CD4-positive, alpha-beta T cell treated with Interleukin-6 at 100 ng/mL for 8 hours (primary cell): ENCODE measurements at places on chromosomes 16 and 17.

GRCh38 chr17:59790910-59791309 lies 83.5 kb downstream of the VMP1 start:
- no peak for DNase-seq

DNA sequence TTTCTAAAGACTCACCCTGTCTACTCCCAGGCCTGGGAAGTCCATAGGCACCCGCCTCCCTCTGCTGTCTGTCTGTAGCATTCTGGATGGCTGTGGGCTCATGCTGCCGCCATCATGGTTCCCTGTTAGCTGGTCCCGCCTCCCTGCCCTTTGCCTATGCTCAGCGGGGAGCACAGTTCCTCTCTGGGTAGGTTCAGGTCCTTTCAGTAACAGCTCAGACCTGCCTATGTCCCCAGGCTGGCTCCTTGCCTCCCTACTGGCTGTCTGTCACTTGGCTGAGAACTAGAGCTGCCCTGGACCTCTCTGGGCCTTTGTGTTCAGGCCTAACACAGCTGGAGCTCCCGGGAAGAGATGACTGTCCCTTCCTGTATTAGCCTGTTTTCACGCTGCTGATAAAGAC lies 317.9 kb downstream of the SNX29 start:
- no peak for DNase-seq

DNA sequence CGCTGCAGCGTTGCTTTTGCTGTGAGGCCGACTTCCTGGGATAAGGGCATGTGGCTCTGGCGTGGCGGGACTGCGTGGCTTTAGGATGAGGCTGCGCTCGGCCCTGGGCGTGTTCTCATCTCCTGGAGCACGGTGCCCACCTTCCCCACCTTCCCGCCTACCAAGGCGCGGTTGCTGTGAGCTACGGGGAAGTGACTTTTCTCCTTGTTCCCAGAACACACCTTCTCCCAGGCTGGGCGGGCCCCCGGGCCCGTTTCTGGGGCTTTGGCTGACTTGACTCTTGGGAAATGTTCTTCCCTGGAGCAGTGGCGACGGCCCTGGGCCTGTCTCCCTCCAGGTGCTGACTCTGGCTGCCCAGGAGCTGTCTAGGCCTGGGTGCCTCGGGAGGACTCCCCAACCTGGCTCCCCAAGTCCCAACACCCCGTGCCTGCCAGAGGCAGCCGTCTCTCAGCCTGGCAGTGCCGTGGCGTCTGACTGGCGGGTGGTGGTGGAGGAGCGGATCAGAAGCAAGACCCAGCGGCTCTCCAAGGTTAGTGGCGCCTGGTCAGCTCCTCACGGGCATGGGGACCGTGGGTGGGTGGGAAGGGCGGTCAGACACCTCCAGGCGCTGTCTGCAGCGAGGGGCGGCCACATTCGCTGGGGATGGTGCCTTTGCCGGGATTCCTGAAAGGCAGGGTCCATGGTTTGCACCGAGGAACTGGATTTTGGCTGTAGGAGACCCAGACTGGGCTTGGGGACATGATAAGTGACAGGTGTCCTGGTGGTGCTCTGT lies 12.1 kb downstream of the TELO2 start:
- DNase-seq, result no peak

DNA sequence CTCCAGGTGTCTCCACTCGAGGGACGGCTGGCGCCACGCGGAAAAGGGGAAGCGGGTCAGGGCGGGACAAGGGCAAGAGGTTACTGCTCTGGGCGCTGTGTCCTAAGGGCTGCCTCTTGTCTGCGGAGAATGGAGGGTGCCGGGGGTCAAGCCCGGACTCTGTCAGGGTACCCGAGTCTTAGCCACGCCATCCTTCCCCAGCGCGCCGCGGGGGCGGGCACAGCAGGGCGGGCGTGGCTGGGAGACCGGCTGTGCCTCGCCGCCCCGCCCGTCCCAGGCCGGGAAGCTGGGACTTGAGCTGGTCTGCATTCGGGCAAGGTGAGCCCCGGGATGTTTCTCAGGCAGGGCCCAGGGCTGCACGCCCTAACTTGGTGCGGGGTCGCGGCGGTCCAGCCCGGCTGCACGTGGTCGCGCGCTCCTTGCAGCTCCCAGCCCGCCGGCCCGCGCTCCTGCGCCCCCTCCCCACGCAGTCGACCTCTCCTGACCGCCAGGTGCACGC lies 6.2 kb upstream of the ACTG1 start:
- DNase-seq, result no peak

GRCh38 chr16:53372992-53373871 lies 61.0 kb upstream of the RBL2 start:
- DNase-seq, result peak; percentile 82

GRCh38 chr16:27285676-27286196 lies 17.2 kb upstream of the NSMCE1 start:
- DNase-seq, result no peak

- no peak for DNase-seq
These were observed 26.0 kb downstream of the ZDHHC7 start for GRCh38 chr16:84985079-84986065.
